ENCODE measurements at places on chromosomes 3 and 15.

DNA sequence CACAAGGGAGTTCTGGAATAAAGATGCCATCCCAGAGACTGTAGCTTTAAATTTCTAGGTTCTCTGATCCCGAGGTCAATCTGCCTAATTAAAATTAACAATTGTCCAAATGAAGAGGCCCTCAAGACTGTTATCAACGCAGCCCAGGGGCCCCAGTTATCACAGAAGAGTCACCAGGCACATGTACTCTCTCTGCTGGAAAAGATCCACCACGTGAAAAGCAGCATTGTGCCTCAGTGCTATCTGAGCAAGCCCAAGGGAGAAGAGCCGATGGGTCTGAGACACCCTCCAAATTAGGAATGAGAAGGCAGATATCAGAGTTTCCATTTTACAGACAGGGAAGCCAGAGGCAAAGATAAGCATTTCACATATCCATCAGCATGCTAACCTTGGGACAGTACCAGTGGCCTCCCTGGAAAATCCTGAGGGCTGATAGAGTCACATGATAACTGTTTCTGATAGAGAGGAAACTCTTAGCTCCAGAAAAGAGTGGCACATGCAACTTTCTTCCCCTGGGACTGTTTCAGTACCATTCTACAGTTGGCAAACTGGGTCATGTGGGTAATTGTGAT, 55.5 kb downstream of the ITGB5 start:
- no peak for DNase-seq

DNA sequence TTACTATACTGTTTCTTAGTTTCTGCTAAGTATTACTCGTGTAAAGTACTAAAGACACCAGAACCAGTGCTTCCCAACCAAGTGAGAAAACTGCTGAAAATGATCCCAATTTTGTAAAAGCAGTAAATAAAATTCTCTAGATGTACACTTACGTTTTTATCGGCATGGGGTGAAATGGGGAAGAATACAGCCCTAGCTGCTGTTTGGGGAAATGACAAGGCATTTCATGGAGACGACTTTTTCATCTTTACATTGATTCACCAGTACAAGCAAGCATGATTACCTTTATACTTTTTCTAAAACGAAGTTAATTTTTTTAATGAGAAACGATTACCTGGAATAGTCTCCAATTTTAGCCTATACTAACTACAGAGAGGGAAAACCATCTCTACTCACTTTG, 1.4 kb downstream of the PSMD6 start:
- DNase-seq: no peak

- DNase-seq: no peak
These were observed 123.5 kb downstream of the DLG1 start for GRCh38 chr3:197174927-197175326.

DNA sequence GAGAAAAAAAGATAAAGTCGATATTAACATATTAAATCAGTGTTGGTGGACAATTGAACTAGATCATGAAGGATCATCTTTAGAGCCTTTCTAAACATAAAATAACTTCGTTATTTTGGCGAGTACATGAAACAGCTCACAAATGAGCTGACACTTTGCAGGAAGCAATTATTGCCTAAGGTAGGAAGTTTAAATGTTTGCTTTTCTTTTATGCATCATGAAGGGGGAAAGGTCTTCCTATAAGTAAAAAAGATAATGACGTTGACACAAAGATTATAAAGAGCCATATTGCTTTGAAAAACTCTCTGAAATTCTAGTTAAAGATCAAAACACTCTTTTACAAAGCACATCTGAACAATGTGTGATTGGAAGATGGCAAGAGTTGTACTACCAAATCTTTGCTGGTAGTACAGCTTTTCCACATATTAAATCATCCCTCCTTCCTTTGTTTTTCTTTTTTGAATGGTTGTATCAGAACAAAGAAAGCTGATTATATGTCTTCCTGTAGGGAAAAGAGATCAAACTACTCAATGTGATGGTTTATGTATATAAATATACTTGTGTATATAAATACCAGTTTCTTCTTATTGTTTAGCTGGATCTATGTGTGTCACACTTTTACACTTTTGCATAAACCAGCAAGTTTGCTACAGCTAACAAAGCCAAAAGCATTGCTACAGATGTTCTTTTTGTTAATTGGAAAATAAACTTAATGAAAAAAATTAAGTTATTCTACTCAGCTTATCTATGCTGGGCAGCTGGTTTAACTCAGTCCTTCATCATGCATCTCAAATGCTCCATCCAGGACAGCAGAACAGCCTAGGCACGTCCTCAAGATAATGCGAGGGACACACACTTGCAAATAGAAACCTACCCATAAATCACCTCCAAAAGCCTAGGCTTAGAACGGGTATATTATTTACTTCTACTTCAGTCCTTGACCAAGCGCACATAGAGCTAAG, 850.8 kb upstream of the ROBO1 start:
- peak; percentile 1 for DNase-seq
